Stimulated activated CD4-positive, alpha-beta T cell treated with anti-CD3 and anti-CD28 coated beads, Interleukin-1b, Interleukin-23, amount 100 ng/mL, for 4 hours (primary cell): ENCODE measurements at places on chromosomes 6 and 20.

DNA sequence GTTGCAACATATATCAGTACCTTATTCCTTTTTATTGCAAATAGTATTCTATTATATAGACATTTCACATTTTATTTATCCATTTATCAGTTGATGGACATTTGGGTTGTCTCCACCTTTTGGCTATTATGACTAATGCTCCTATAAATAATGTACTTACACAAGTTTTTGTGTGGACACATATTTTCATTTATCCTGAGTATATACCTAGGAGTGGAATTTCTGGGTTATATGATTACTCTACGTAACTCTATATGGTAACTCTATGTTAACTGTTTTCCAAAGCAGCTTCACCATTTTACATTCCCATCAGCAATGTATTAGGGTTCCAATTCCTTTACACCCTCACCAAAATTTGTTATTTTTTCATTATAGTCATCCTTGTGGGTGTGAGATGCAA is 405.0 kb downstream of the ESR1 start:
- DNase-seq, result no peak

GRCh38 chr6:153160221-153160620 is 29.1 kb upstream of the RGS17 start:
- no peak for DNase-seq

- peak; percentile 6 for DNase-seq
Observed at GRCh38 chr20:2379511-2380229, 1.0 kb upstream of the TGM6 start.

DNA sequence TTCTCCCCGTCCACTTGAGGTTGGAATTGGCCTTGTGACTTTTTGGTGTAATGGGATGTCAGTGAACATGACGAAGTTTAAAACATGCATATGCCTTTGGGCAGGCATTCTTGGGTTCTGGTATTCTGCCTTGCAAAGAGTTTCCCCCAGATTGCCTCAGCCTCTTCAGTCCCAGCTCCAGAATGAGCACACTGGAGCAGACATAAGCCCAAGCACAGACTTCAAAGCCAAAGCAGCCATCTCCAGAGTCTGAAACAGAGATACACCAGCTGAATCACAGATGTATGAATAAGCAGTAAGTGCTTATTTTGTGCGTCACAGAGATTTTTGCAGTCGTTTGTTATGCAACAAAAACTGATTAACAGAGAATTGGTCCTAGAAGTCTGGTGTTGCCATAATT is 546.0 kb downstream of the FRK start:
- DNase-seq, result no peak

GRCh38 chr20:8918145-8918544 is 150.7 kb upstream of the PLCB4 start:
- DNase-seq, result no peak

DNA sequence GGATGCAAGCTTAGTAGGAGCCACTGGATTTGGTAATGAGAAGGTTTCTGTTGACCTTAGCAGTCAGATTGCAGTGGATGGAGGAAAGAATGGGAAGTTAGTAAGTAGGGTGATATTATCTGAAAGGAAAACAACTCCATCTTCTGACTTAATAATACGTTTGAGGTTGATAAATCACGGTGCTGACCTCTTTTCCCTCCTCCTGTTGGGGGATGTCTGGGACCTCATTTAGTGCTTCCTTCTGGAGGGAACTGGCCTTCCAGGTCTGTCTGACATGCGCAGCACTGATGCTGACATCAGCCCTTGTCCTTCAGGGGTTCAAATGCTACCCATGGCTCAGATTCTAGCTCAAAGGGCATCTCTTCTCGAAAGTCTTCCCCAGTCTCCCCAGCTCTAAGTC is 48.2 kb upstream of the AKAP12 start:
- no peak for DNase-seq

- DNase-seq, result no peak
Observed at GRCh38 chr6:114592506-114592905, 249.7 kb upstream of the HS3ST5 start.

DNA sequence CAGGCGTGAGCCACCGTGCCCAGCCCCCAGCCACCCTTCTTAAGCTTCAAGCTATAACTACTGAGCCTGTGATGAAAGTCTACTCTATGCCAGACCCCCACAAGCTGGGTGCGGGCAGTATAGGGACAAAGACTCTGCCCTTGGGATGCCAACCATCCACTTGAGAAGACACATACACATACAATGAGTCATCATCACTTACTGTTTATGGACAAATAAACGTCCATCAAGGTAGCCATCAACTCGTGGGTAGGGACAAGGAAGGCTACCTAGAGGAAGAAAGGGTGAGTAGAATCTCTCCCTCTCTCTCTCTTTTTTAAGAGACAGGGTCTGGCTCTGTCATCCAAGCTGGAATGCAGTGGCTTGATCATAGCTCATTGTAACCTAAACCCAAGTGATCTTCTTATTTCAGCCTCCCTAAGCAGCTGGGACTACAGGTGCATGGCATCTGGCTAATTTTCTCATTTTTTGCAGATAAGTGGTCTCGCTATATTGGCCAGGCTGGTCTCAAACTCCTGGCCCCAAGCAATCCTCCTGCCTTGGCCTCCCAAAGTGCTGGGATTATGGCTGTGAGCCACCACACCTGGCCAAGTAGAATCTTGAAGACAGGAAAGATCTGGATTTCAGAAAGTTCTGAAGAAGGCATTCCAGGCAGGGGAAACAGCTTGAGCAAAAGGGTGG is 2.6 kb upstream of the TP53INP2 start:
- no peak for DNase-seq

GRCh38 chr6:28203201-28203600 is 21.9 kb upstream of the ZSCAN9 start:
- no peak for DNase-seq

GRCh38 chr6:31968326-31968725 is 3.6 kb downstream of the DXO start:
- DNase-seq, result no peak

- DNase-seq, result no peak
Observed at GRCh38 chr6:12916006-12916405, 199.4 kb downstream of the PHACTR1 start.

GRCh38 chr6:156392648-156393047 is 384.5 kb upstream of the ARID1B start:
- no peak for DNase-seq

GRCh38 chr6:11824986-11825385 is 46.4 kb upstream of the ADTRP start:
- no peak for DNase-seq

- DNase-seq, result no peak
Observed at GRCh38 chr6:169968541-169969270, 217.3 kb downstream of the ERMARD start.

DNA sequence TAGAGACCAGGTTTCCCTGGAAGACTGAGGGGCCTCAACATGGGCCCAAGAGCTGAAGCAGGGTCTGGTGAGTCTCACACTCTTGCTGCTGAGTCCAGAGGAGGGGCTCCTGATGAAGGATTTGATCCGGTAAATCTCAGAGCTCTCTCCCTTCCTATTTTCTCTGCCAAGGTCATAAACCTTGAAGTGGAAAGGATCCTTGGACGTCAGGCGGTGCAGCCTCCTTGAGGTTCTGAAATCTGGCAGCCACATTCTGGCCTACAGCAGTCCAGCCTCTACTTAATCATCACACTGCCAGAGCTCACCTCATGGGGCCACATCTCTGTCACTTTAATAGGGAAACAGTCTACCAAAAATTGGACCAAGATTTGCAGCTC is 24.0 kb downstream of the ACSS1 start:
- DNase-seq, result no peak

DNA sequence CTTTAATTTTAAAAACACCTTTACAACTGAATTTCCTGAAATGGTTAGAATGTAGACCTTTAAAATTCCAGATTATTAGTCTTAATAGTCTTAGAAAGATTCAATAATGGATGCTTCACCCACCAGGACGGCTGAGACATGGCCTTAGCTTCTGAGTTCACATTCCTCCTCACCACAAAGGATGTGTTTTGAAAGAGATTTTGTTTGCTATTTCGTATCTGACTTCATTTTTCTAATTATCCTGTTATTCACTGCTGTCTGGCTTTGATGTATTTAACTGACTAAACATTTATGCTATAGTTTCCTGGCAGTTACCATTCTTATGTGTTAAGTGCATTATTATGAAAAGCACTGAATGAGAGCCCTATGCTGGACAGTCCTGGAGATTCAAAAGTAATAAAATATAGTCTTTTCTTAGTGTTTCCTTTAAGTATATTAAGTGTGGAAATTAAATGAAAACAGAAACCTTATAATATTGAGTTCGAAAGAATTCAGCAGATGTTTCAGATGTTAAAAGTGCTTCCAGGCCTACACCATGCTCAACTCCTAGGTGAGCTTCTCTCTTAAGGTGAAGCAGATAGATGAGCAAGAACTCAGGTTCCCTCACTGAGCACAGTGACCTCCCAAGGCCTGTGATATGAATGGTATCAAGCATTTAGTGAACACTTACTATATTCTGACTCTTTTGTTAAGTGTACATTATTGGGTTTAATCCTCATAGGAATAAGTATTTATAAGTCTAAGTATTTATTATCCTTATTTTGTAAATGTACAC is 40.3 kb downstream of the MAP3K4 start:
- DNase-seq, result no peak

DNA sequence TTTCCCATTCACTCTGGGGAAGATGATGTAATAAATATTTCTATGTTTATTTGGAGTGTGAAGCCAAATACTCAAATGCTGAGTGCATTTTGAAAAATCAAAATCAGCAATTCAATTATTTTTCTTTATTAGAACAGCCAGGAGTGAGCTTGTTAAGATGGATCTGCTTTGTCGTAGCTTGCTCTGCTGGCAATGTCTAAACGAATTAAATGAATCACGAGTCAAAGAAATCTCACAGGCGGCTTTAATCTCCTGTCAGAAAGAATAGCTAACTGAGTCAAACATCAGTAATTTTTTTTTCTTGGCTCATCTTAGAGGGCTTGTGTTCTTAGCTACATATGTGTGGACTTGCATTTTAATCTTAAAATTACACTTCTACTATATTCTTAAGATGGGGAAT is 100.2 kb upstream of the HMGN3 start:
- no peak for DNase-seq

DNA sequence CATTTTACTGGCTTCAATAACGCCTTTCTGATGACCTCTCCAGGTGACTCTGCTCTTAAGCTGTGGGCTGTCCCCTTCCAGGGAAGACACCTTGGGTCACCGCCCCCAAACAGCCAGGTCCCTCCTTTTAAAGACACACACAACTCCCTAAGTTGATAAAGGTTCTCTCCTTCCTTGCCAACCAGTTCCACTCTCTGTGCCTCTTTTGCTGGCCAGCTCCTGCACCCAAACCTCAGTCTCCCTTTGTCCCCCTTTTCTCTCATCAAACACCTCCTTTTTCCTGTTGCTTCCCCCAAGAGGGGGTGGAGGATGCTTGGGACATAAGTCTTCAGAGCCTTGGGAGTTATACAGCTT is 1.0 kb downstream of the NCOA6 start:
- peak; percentile 62 for DNase-seq

DNA sequence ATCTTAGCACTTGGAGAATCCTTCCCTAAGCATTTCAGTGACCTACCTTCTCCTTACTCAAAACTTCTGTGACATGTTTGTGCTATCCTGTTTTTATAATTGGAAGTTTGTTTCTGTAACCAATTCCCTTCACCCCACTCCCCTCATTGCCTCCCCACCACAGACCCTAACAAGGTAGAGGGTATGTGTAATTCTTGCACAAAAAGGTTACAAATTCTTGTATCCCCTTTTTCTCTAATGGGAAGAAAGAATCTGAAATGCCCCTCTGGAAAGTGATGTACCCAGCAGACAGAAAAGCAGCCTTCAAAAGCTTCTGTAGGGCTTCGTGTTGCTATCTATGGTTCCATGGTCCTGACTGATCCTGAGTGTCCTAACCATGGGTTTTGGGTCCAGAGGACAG is 111.7 kb upstream of the TMEM170B start:
- DNase-seq, result no peak

DNA sequence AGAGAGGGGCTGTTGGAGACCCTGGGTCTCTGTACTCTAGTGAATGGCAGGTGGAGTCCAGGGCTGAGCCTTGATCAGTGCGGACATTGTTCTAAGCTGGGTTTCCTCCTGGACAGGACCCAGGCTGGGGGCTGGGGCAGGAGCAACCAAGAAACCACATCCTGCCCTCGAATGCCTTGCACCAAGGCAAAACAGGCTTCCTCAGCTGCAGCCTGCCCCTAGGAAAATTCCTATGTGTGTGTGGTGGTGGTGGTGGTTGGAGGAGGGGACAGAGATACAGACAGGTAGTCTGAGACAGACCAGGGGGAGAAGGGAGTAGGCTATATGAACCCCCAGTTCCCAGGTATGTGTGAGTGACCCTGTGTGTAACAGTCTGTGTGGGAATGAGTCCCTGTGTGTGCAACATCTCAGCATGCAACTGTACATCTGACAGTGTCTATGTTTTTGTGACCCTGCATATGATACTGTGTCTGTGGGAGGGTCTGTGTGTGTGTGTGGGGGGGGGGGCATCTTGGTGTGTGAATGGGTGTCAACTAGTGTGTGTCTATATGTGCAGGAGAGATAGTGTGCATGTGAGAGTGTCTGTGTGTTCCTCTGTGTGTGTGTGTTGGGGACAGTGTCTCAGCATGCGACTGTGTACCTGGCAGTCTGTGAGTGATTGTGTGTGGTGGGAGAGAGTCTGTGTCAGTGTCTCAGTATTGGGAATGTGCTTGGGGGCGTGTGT is 3.0 kb downstream of the GLP1R start:
- no peak for DNase-seq

DNA sequence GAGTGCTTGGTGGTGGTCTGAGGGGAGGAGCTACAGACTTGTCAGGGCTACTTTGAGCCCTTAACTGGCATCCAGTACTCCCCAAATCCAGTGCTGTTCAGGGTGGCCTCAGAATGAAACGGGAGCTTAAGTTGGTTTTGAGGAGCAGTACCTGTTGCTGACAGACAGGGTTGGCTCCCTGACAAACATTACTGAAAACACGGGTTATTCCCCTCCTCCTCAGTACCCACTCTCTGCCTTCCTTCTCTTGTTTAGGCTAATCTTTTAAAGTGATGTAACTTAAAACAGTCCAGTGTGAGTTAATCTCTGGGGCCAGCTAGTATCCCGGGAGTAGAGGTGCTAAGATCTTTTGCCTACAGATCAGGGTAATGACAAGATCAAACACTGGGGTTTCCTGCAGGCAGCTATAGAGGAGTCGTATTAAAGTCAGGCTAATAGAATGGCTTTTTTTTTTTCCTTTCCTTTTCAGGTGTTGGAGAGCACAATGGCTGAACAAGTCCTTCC is 3.7 kb downstream of the TNFAIP3 start:
- DNase-seq, result no peak

DNA sequence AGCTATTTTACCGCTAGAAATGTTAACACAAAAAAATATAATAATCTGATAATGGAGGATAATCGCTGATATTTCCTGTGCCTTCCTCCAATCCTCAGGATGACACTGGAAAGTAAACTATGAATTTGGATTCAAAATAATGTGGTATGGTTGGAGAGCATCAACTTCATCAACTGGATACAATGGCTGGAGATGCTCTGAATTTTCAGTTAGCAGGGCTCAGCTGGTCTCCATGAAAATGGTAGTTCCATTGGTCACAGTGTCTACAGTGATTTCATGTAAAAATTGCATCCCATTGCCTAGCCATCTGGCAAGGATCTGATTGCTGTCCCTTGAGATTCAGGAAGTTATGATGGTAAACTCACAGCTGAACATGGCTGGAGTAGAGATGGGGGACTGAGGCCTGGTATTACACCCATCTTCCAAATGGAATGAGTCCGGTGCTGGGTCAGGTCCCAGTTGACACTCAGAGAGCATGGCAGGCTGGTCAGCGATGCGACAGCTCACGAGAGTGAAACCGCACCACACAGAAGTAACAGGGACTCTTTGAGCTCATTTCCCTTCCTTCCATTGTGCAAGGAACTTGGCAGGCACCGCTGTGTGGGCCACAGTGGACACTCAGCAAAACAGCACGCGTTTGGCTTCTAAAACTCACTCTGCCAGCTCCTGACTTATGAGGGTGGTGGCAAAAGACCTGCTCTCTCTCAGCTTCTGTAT is 142.4 kb upstream of the TNFAIP3 start:
- DNase-seq, result no peak
